Activated CD4-positive, alpha-beta T cell treated with anti-CD3 and anti-CD28 coated beads, Interleukin-2, amount 10 ng/mL, durations not matched to agents 7 days and 5 days (primary cell): ENCODE measurements at places on chromosomes 3 and 15.

- DNase-seq: no peak
Observed at GRCh38 chr15:37094915-37095711, 5.2 kb downstream of the MEIS2 start.

DNA sequence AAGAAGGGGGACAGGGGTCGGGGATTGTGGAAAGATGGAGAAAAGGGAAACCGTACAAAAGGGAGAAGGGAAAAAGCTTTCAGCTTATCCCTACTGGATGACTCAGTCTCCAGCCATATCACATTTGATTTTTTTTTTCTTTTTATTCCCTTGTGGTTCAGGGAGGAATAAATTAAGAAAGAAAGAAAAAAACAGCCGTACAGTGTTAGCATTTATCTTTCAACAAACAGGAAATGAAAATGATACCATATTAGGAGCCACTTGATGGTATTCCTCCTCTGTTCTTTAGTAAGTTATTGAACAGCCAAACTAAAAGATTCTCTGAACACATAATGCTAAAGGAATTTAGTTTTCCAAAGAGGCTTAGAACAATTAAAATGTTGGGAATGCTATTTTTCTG is 594.4 kb downstream of the FOXP1 start:
- no peak for DNase-seq

DNA sequence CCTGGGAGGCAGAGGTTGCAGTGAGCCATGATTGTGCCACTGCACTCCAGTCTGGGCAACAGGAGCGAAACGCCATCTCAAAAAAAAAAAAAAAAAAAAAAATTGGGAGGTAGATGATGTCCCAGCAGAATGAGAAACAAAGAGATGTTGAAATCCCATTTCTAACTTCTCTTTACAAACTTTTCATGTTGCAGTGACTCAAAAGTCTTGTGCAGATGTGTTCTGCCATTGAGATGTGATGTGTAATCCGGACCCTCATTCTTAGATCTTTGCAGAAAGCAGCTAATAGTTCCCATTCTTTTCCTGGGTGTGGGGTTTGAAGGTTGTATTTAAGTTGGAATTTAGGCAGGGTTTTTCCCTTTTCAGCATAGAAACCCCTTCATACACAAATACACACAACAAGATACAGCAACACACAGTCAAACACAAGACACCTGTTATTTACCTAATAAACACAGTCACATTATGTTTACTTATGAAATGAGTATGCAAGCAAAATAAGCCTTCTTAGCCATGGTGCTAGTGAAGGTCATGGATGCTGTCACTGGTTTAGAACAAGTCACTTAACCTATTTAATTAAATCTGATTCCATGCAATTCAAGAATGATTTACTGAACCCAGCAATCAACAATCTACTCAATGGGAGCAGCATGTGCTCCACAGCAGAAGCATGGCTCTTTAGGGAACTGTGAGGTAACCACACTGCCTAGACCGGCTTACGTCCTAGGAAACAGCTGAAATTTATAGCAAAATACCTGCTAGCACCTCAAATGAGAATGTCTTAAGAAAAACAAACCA is 14.9 kb downstream of the SIAH2 start:
- DNase-seq: no peak

DNA sequence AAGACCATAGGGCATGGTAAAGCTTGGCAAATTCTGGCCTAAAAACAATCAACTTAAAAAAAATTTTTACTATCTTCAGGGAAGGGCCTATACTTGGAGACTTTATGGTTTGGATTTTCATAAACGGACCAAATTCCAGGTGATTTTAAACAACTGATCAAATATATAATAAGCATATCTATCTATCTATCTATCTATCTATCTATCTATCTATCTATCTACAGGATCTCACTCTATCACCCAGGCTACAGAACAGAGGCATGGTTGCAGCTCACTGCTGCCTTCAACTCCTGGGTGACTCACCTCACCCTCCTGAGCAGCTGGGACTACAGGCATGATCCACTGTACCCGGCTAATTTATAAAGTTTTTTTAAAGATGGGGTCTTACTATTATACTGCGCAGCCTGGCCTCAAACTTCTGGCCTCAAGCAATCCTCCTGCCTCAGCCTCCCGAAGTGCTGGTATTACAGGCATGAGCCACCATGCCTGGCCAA is 6.7 kb downstream of the SPPL2A start:
- DNase-seq: no peak

DNA sequence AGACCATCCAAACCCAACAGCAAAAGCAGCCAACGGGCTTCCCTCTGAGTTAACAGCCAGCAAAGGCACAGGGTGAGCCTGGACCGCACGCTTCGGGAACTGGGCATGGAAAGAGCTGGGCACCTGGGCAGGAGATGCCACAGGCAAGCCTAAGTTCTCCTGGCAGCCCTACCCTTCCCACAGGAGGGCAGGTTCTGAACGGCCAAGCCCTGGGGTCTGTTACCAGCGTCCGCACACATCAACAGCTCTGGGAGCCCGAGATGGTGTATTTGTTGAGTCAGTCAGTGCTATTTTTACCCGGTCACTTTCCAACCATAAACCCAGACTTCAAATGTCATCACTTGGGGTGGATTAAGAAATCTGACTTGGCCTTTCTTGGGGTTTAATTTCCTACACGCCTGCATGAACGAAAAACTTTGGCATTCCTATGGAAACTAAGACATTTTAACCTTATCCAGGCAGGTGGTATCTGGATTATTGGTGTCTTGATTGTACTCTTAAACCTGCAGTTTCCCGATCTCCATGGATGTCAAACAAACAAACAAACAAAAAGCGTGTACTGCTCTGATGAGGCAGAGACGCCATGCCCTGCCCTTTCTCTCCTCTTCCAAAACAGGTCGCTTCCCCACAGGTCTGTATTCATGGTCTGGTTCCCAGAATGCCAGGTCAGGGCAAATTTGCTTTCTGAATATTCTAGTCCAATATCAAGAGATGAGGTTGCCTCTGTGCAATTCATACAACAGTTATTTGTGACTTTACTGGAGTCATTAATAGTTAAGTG is 99.7 kb downstream of the XXYLT1 start:
- DNase-seq: no peak

DNA sequence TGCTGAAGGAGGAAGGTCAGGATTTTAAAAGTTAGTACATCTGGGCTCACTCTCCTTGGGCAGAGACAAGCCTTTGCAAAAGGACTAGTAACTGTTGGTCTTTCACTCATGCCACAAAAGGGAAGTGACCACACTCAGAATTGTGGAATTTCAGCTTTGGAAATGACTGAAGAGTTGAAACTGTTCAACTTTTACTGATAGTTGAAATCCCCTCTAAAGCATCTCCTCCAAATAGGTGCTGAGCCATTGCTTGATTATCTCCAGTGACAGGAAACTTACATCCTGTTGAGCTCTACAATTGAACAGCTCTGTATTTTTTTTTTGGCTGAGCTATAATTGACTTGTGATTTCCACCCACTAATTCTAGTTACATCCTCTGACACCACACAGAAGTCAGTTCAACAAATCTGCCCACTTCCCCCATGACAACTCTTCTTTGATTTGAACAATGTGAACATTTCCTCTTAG is 254.8 kb upstream of the TPRG1 start:
- DNase-seq: peak; percentile 57

- no peak for DNase-seq
Observed at GRCh38 chr15:77709135-77709886, 76.6 kb upstream of the LINGO1 start.

- DNase-seq: no peak
Observed at GRCh38 chr3:3125977-3126376, 763 bp upstream of the TRNT1 start.
